ENCODE measurements at places on chromosomes 5 and 9.

GRCh38 chr5:17114715-17115599 is 102.5 kb upstream of the BASP1 start:
- no peak for DNase-seq

- no peak for DNase-seq
Measured at GRCh38 chr5:2111569-2112105, 228.9 kb upstream of the IRX4 start.

GRCh38 chr9:82208741-82209450 is 220.3 kb downstream of the SPATA31D1 start:
- DNase-seq: peak; percentile 8

DNA sequence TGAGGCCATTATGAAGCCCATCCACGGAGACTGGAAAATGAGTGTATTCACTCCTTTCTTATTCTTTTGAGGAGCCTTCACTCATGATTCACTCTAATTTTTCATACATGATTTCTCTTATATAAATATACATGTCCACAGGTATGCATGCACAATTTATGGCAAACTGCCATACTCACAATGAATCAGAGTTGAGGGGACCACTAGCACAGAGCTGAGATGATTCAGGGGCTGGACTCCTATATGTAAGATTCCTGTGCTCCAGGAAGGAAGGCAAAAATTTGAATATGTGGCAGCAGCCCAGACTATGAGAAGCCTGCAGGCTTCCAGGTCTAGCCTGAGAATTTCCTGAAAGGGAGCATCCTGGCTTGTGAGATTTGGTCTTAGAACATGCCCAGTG is 484.6 kb downstream of the PRELID2 start:
- DNase-seq: peak; percentile 96

DNA sequence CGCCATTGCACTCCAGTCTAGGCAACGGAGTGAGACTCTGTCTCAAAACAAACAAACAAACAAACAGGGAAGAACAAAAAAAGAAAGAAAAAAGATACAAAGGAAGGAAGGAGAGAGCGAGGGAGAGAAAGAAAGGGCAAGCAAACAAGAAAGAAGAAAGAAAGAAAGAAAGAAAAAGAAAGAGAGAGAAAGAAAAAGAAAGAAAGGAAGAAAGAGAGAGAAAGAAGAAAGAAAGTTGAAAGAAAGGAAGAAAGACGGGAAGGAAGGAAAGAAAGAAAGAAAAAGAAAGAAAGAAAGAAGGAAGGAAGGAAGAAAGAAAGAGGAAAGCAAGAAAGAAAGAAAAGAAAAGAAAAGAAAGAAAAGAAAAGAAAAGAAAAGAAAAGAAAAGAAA is 13.1 kb upstream of the ALDOB start:
- DNase-seq: no peak

DNA sequence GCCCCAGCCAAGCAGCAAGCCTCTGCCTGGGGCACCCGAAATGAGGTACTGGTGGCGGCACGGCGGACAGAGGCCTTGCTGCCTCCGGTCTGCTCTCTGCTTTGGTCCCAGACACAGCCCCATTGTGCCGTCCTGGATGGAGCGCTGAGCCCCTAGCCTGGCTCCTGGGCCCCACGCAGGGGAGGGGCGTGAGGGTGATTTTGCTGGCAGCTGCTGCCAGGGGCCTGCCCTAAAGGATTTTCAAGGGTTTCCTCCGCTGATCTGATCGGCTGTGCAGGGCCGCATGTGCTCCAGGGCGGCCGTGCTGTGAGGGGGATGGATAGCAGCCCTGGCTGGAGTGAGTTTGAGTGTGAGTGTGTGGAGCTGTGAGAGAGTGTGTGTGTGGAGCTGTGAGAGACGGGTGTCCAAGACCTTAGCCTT is 1.3 kb downstream of the GPSM1 start:
- DNase-seq: peak; percentile 29

DNA sequence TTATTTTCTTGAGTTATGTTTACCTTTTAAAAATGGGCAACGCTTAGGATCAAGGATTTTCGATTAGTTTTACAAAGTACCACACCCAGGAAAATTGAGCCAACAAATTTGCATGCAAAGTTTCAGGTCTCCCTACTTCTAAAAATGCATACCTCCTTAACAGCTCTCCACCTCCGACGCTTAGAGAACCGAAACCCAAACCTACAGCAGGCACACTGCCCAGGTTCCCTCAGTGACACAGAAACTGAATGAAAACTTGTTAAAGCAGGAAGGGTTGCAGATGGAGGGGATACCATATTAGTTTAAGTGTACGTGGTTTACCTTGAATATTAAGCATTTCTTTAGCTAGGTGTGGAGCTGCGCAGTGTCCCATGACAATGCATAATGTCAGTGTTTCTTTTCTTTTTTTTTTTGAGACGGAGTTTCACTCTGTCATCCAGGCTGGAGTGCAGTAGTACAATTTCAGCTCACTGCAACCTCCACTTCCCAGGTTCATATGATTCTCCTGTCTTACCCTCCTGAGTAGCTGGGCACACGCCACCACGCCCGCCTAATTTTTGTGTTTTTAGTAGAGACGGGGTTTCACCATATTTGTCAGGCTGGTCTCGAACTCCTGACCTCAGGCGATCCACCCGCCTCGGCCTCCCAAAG is 1.6 kb upstream of the SUB1 start:
- no peak for DNase-seq

- peak; percentile 46 for DNase-seq
Measured at GRCh38 chr5:42057254-42057690, 132.2 kb downstream of the FBXO4 start.

DNA sequence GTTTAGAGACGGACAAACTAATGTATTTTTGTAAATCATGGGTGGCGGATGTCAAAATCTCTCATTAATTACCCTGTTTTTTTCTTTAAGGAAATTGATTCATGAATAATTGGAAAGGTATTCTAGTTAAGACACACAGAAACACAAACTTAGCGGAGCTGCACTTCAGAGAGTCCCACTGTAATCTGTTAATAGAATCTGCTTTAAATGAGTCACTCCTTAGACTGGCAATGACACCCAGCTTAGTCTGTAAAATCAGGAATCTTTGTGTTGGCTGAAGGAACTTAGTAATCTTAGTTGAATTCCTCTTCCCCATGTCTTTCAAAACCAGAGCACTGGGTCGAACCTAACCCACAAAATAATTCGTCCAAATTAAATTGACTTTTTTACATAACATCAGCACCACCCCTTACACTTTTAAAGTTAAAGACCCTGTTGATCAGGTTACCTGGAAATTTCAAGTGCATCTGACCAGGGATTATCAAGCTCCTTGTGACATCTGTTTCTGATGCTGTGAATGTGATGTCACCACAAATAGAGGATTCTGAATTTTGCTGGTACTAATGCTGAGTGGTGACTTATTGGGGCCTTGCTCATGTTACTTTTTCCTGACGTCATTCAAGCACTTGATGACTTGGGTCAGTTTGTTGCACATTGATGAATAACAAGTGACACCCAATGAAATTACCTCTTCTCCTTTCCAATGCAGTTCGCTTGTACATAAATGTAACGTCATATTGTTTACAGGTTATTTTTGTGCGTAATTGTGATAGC is 313.6 kb downstream of the KCTD16 start:
- DNase-seq: peak; percentile 74

DNA sequence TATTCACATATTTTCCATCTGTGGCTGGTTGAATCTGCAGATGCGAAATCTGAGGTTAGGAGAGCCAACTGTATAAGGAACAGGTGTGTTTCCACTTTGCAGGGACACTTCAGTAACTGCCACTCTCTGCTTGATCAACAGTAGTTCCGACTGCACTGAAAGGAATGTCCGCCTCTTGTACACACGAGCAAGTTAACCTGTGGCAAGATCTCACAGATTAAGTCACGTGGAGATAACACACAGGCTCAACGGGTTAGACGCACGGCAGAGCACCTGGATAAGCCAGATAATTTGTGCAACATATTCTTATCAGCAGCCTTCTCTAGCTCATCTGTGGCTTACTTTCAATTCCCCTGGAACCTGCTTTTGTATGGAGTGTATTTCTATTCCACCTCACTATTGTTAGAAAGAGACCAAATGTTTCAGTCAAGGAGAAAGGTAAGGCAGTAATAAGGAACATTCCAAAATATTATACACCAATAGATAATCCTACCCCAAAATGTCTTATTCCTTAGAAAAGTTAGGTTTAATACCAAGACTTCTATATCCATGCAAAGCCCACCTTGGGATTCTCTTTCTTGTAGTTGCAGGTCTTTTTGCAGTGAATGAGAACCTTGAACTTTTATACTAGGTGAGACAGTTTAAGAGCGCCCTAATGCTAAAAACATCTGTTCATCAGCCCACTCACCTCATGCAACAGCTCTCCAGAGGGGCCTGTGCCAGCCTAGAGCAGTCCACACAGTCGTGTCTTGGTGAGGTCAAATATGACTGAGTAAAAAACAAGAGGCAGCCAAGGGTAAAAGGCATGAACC is 6.5 kb upstream of the C9 start:
- DNase-seq: no peak

GRCh38 chr5:103808464-103809106 is 246.0 kb upstream of the NUDT12 start:
- peak; percentile 70 for DNase-seq

GRCh38 chr5:133398646-133399101 is 213.7 kb downstream of the FSTL4 start:
- no peak for DNase-seq

DNA sequence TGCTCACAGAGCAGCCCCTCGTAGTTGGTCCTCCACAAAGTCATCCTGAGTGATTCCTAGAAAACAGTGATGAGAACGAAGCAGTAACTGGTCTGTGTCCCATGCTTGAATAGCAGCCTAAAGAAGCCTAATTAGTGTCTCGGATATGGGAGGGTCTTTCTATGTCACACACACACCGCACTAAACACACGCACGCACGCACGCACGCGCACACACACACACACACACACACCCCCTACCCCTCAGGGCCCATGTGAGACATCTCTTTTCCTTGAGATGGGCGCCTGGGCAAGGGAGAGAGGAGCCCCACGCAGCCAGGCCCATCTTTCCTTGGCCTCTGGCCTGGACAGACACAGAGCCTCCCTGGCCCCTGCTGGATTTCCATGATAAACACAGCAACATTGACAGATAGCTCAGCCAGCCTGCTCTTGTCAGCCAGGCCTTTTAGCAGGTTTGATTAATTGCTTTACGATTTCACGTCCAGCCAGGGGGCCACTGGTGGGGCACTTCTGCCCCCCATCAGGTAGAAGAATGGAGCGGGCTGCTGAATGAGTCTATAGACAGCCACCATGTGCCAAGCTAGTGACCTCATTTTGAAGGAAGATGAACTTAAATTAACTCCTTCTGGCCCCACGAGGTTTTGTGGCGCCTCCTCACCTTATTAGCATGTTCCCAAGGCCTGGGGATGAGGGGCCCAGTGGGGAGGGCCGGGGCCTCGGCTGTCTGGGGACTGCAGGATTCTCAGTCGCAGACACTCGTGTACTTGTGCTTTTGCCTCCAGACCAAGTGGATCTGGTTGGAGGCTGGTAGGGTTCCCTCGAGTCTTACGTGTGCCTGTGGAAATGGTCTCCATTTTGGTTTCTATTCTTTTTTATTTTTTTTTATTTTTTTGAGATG is 36.2 kb upstream of the PRDM12 start:
- DNase-seq: no peak

DNA sequence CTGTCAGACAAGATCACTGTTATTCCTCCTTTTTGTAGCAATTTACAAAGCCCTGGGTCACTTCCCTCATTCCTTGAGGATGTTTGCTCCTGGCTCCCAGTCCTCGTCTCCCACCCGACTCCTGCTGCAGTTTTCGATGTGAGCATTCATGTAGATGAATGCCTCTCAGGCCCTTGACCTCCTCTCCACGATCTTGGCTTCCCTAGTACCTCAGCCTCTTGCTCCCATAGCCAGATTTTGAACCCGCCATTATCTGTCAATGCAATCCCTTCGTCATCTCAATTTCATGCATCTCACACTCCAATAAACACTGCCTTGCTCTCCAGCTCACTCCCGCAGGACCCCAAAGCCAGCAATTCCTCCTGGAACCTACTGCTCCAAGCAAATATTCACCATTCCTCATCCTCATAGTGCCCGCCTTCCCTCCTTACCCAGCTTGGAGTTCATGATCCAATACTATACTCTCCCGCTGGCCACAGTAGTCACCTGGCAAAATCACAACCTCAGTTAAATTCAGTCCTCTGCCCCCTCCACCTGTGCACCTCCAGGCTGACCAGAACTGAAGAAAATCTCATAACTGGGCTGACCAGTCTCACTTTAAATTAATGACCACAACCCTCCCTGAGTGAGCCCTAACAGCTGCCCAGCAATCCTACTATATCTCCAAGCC is 35.1 kb upstream of the JADE2 start:
- DNase-seq: no peak

GRCh38 chr5:132070460-132071337 is 2.9 kb upstream of the CSF2 start:
- peak; percentile 17 for DNase-seq

DNA sequence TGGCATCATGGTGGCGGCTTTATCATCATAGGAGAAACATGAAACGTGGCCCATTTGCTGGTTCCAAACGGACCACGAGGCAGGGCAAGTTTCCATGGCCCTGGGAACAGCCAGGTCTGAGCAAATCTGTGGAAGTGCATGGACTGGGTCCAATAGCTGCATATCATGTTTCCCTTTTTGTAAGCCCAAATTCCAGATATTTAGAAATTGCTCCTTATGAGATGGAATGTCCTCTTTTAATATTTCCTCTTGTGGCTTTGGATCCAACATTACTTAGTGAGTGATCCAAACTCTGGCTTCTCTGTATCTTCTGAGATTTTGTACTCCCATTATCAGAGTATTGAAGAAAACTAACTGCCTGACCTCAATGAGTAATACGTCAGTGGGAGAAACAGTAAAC is 79.8 kb upstream of the FBXL7 start:
- DNase-seq: no peak

- DNase-seq: no peak
Measured at GRCh38 chr5:152388610-152389009, 16.5 kb downstream of the NMUR2 start.

DNA sequence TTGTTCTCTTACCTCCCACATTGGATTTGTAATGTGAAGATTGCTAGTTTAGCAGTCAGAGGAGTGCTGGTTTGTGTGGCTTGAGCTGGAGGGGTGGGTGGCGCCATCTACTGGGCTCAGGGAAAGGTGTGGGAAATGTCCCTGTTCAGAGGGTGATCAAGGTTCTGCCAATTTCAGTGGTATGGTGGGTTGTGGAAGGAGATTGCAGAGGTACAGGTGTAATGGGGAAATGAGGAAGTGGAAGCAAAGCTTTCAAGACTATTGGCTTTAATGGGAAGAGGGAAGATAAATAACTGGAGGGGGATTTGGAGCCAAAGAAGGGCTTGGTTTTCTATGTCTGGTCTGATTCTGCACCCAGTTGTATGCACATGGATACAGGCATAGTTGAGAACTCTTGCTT is 76.4 kb downstream of the OSMR start:
- DNase-seq: peak; percentile 42

DNA sequence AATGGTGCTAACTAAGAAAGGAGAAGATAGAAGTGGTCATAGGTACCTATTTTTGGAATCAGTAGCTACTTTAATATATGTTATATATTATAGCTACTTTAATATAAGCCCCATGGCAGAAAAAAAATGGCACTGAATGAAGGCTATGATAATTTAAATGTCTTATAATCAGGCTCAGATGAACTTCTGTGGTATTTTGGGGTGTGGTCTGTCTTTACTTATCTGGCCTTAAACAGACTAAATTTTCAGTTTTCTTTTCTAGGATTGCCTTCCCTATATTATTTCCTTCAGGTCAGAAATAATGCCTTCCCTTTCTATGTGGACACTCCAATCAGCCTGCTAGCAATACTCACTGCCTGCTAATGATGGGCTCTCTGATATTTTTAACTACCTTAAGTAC is 292.3 kb downstream of the SLF1 start:
- DNase-seq: no peak
